ENCODE measurements at places on chromosomes 1 and 21. TPM values are rescaled to one million over a fixed set of nuclear protein-coding genes. Genes with fewer than 3 reads are reported as not detected.

ASAP3 gene
- 33.8 TPM for polyA plus RNA-seq

JAM2 gene
- polyA plus RNA-seq = 12.4 TPM

ZNF678 gene
- 15.3 TPM for polyA plus RNA-seq

CLCA4 gene
- not detected for polyA plus RNA-seq

GRCh38 chr1:107175102-107175909 lies 34.5 kb downstream of the NTNG1 start:
- no peak for DNase-seq

DNA sequence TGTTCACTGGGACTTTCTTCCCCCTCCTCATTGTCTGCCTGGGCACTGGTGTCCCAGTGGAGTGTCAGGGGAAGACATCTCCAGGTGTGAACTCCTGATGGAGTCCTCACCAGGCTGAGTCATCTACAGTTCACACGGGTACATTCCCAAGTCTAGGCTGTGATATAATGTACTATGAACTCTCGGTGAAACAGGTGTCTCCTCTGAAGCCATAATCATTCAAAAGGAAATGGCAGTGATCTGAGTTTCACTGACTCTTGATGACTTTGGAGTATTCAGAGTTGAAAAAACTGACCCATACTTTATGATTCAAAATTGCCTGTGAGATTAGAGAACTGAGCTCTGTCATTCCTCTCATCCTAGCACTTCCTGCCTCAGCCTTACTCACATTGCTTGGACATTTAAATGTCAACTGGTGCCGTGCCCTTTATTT lies 9.1 kb downstream of the LAMC2 start:
- no peak for DNase-seq

DNA sequence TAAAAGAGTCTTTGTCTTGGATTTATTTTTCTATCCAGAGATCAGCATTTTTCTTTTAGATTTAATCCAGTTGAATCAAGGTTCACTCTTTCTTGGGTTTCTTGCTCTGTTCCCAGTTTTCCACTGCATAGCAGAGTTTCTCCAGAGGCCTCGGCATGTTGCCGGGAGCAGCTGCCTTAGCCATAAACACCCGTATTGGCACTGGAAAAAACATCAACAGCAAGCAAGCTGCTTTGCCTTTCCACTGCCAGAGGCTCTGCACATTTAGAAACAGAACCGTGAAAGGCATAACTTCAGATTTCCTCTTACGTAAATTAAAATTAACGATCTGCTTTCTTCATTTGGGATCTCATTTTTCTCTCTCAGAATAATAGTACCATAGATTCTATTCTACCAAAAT lies 181.8 kb upstream of the L1TD1 start:
- no peak for DNase-seq

DNA sequence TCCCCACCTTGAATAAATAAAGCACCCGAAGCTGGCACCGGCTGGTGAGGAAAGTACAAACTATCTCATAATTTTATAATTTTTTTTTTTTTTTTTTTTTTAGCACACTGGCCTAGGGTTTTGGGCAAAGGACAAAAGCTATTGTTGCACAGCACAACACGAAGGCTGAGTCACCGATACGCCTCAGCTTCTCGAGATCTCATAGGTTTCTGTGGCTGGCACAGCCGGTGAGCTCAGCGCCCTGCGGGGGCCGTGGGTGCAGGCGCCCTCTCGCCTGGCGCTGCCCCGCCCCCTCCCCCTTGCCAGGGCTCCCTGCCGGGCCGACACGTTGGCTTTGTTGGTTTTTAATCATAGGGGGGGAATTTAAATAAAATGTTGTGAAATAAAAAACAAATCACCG lies 17.2 kb downstream of the CASZ1 start:
- DNase-seq = no peak

DNA sequence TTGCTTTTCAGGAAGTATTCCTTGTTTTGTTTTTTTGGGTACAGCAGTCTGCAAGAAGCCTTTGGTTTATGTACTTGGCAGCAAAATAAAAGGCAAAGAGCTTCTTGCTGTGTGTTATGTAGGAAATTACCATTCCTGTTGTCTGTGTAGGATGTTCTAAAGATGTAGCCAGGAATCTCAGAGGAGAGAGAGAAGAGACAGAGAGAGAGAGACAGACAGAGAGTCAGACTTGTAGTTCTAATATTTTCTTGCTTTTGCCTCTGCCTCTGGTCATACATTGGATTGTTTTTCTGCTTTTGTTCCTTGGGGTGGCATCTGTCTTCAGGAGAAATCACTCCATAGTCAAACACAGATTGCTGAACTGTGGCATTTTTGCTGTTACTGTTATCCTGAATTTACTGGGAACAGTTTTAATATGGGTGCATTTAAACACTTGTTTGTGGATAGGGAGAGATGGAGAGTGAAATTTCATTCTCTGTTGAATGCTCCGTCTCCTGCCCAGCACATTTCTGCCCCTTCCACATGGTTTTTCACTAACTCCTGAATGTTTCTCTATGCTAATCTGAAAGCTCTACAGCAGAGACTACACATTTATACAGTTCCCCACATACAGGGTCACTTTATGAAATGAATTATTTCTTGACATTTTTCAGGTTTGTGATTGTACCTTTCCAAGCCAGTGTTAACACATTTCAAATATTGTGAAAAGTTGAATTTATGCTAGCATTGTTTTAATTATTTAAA lies 49.8 kb downstream of the POU2F1 start:
- no peak for DNase-seq

Measured in renal cortex interstitium (tissue), 15 donors.